ENCODE measurements at places on chromosomes 2 and 18.

GRCh38 chr2:236636261-236636660 lies 66.6 kb downstream of the ACKR3 start:
- DNase-seq, result no peak

DNA sequence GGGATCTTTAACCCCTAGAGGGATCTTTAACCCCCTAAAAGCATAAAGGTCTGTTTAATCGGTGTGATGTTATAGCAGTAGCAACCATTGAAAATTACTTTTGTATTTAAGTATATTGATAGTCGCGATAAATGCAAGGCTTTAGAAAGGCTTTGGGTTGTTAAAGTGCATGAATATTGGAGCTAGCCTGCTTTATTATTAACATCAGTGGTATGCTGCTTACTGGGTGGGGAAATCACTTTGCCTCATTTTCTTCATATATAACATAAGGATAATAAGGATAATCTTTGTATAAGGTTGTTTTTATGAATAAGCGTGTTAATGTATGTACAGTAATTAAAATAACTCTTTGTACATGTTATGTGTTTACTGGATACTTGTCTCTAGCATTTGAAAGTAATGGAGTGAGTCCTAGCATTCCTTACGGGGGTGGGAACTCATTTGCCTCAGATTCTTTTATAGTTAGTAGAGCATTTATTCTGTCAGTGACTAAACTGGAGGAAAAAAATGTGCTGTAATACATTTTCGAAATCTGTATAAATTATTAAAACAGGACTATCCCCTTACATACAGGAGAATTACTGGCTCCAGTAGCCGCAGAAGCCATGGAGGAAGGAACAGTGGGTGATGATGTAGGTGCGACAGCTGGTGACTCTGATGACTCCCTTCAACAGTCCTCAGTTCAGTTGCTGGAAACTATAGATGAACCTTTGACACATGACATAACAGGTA lies 122.2 kb downstream of the BIRC6 start:
- no peak for DNase-seq

DNA sequence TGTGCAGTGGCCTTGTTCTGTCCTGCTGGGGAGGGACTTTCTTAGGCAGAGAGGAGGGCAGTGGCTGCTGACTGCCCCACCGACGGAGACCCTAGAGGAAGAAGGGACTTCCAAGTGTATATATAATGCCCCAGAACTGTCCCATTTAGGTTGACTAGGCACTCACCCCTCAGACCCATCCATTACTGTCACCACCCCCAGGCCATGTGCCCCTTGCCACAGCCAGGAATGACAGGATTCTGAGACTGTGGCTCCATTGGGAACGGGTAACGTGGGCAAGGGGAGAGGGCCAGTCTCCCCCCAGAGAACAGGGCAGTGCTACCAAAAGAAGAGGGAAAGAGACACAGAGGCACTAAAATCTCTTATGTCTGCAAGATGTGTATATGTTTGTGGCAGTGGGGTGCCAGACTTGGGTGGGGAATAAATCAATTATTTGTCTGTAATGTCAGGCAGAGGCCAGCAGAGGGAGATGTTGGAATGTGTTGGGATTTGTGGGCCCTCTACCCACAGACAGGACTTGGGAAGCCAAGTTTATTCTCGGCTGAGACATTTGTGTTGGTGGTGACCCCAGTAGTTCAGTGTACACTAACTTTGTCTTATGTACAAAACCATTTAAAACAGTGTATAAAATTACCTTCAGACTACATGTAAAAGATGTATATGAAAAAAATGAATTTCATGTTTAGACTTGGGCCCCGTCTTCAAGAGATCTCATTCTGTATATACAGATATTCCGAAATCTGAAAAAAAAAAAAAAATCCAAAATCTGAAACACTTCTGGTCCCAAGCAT lies 24.0 kb upstream of the TMEM37 start:
- peak; percentile 50 for DNase-seq

GRCh38 chr2:11398750-11399437 lies 54.5 kb upstream of the ROCK2 start:
- no peak for DNase-seq

GRCh38 chr2:98647636-98648035 lies 39.2 kb downstream of the UNC50 start:
- DNase-seq, result no peak

DNA sequence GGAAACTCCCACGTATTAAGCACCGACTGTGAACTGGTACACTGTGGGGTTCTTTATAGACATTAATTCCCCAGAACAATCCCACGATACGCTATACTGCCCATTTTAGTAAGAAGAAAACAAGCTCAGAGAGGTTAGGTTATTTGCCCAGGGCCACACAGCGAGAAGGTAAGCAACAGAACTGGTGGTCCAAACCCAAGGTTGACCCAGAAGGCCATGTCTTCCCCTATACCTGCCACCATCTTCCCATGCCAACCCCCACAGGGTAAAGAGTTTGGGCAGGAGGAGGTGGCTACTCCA lies 69.9 kb downstream of the MARCO start:
- no peak for DNase-seq

- no peak for DNase-seq
Observed at GRCh38 chr2:64268330-64269048, 124.3 kb upstream of the PELI1 start.

GRCh38 chr18:44325903-44326635 lies 354.6 kb upstream of the SETBP1 start:
- DNase-seq, result no peak

DNA sequence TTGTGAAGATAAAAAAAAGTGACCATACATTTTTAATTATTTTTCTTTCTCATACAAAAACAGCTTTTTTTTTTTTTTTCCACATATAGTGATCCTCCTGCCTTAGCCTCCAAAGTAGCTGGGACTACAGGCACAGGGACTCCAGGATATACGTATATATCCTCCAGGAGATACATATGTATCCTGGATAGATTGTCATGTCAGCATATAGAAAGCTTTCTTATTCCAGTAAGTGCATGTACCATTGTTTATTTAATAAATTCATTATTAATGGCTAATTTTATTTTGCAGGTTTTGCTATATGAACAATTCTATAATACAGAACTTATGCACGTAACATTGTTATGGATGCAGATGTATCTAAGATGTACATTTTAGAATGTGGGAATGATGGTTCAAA lies 138.7 kb downstream of the DOK6 start:
- DNase-seq, result no peak

DNA sequence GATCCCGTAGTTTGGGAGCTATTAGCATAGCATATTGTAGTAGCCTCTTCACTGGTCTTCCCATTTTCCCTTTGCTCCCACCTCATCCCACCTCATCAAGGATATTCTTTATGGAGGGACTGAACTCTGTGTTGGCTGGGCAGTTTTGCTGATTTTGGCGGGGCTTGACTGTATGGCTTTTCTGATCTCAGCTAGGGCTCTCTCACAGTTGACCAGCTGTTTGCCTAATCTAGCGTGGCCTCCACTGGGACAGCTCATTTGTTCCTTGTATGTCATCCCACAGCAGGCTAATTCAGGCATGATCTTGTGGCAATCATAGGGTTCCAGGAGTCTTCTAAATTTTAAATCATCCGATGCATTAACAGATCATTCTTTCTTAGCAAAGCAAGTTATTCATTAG lies 30.2 kb upstream of the MTX2 start:
- no peak for DNase-seq

DNA sequence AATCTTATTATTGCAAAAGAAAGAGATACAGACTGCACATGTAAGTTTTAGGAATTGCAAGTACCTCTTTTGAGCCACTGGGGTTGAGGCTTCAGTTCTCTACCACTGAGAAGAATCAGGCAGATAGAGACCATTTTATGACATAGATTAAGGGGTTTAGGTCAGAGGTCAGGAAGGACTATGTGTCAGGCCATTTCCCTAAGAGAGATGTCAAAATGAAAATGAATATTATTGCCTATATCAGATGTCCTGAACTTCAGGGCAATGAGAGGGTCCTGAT lies 113.7 kb downstream of the GATA6 start:
- DNase-seq, result no peak

DNA sequence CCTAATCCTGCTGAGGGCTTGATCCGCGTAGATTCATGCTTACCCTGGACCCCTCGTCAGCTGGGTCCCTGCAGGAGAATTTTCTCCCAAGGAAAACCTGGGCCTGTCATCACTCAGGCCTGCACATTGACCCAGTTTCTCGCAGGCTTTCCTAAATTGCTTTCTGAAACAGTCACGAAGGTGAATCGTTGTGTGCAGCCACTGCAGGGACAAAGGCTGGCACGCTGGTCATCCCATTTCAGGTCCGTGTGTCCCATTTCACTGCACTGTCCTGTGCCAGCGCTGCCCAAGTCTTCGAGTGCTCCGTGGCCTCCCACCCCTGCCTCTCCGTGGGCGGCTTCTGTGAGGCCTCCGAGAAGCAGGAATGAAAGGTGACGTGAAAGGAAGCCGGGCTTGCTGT lies 62.8 kb upstream of the YWHAQ start:
- DNase-seq, result no peak

DNA sequence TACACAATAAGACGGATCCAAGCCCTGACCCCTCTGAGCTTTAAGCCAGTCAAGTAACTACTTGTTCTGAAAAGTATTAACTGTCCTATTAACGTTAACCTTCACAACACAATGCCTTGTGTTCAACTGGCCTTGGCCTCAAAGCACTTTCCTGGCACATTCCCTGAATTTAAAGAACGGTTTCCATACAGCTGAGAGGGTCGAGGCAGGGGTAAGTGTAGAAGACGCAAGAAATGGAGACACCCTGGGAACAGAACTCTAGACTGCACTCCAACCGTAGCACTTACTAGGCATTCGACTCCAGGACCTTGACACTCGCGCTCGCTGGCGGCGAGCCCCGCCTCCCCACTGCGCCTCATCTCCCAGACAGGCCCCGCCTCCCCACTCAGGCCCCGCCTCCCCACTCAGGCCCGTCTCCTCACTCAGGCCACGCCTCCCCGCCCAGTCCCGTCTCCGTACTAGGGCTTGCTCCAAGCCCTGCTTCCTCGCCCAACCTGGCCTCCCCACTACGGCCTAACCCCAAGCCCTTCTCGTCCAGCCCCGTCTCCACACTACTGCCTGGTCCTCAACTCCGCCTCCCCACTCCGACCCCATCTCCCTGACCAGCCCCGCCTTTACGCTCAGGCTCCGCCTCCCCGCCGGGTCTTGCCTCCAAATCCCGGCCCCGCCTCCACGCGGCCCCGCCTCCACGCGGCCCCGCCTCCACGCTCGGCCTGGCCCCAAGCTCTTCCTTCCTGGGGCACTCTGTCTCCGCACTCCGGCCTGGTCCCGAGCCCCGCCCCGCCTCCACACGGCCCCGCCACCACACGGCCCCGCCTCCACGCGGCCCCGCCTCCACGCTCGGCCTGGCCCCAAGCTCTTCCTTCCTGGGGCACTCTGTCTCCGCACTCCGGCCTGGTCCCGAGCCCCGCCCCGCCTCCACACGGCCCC lies 887 bp upstream of the TMEM87B start:
- DNase-seq, result peak; percentile 98

DNA sequence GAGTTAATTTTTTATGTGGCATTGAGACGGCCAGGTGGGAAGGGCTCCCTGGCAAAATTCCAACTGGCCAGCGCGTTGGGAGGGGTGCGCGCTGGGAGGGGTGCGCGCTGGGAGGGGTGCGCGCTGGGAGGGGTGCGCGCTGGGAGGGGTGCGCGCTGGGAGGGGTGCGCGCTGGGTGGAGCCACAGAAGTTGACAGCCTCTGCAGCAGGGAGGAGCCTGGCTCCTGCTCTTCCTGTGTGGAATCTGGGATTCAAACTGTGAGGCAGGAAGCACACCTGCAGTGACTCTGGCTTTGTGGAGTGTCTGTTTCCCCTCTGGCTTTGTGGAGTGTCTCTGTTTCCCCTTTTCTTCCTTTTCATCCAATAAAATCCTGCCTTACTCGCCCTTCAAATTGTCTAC lies 147.9 kb upstream of the CBLN2 start:
- DNase-seq, result no peak

DNA sequence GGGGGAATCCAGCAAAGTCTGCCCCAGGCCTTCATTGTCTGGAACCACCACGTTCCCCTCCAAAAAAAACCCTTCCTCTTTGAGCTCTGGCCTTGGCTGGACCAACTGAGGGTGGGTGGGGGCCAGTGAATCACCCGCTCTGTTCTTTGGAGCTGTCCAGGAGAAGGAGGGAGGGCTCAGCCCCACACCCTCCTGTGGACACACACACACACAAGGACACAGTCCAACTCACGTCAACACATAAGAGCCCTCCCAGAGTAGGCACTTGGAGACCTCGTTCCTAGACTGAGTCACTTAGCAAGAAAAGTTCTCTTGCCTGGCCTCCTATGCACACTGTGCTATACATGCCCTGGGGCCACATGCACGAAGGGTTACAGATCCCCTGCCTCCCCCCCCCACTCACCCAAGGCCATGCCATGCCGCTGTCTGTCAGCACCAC lies 1.2 kb upstream of the TNS1 start:
- DNase-seq, result no peak

DNA sequence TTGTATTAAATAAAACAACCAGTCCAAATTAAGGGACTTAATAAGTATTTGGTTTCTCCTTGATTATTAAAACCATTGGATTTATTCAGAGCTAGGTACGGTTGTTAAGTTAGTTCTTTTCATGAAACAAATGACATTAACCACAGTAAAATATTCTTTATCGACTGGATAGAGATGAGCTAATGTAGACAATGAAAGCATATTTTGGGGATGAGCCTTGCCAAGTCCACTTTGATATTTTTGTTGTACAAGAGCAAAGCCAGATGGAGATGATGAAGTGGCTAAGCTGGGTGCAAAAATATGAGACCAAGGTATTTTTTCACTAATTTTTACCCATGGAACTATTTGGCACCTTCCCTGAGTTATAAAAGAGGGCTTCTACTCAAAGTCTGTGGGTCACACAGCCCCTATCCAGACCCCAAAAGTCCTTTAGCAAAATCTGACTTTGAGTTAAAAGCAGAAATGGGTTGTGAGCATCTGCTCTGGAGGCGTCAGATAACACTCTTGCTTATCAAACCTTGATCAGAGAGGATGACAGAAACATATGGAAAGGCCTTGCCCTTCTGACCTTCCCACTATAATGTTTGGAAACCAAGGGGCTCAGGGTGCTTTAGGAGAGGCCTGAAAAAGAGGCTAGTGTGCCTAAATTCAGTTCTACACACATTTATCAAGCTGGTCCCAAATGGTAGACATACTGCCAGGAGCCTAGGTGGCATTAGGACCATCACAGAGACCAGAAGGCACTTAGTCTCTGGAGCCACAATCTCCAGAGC lies 456.8 kb downstream of the MTX2 start:
- DNase-seq, result no peak

GRCh38 chr18:23036660-23037201 lies 98.6 kb upstream of the CABLES1 start:
- DNase-seq, result no peak

GRCh38 chr2:131039908-131040660 lies 53.2 kb downstream of the FAM168B start:
- no peak for DNase-seq

DNA sequence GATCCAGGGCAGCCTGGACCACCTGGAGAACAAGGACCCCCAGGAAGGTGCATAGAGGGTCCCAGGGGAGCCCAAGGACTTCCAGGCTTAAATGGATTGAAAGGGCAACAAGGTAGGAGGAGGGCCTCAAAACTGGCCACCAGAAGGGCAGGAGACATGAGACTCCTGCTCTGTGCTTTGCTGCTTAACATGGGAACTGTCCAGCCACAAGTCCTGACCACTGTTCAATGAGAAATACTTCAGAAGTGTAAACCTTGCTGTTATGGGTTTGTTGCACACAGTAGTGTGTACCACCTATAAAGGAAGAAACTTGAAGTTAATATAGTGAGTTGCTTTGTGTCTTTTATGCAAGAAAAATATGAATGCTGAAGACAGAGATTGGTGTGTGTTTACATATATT lies 44.2 kb upstream of the MFF start:
- DNase-seq, result no peak

Data from naive thymus-derived CD4-positive, alpha-beta T cell (primary cell).